A172 (cell line): ENCODE measurements at places on chromosomes 2 and 18.

DNA sequence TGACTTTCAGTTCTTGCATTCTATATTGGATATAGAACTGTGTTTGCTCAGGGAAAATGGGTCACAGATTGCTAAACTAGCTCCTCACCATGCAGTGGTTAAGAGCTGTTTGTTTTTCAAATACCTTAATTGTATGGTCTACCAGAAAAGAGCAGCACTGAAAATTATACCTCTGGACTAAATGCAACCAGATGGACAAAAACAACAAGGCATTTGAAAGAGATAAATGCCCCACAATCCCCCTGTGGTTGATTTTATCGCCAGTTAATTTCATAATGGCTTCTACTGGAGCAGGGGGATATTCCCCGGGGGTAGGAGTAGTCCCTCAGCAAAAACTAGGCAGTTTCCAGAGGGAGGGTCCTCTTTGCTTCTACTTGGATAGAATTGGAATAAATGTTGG is 267.9 kb upstream of the TNP1 start:
- no peak for DNase-seq

DNA sequence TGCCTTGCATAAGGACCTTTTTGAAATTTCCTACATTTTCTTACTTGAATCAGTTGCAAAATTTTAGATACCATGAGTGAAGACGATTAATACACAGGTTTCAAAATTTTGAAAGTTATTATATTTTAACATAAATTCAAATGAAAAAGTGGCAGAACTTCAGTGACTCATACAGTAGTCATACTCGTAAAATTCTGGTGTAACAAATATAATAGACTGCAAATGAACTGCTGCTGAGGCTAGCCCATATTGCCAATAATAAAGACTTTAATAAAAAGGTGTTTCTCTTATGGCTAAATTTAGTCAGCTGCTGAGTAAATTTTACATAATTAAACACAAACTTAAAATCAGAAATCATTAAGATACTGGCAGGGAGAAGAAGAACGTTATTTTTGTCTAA is 36.9 kb downstream of the MSH6 start:
- peak; percentile 33 for DNase-seq

DNA sequence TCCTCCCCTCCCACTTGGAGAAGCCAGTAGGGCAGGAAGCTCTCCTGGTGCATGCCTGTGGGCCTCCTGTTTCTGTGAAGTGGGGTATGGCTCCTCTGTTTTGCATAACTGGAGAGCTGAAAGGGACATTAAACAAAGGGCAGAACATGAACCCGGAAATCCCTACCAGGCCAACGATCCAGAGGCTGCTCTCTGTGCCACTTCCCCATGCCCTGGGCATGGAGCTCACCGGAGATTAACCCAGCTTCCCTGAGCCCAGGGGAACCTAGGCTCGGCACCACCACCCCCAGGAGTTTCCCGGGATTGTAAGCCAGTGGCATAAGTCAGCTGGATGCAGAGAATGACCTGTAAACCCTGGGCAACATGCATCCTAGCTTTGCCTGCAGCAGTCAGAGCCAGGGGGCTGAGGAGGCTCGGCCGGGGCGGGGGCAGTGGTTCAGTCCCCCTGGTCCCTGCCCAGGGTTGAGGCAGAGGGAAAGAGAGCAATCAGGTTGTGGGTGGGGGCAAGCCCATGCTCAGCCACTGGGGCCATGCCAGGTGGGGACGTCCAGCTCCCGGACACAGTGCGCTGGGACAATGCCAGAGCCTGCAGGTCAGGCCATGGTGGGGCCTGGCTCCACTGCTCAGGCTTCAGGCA is 49.5 kb downstream of the TIMM21 start:
- no peak for DNase-seq

GRCh38 chr2:28566521-28567041 is 70.7 kb downstream of the PLB1 start:
- DNase-seq = peak; percentile 69

- DNase-seq = no peak
Measured at GRCh38 chr2:179951680-179952079, 55.4 kb downstream of the CWC22 start.

DNA sequence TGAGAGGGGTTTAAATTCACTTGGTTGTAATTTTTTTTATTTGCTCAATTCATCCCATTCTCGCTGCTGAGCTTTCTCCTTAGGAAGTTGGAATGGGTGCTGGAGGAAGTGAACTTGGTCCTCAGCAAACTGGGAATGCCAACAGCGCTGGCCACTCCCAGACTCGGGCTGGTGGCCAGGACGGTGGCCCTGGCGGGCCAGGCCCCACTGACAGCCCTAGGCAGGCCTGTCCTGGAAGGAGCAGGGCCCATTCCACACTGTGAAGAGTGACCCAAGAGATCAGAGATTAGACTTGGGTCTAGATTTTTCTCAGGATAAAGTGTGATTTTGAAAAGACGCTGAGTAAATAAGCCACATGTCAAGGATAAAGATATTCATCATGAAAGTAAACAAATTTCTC is 132.7 kb downstream of the HDAC4 start:
- DNase-seq = no peak
